ENCODE measurements at places on chromosomes 3 and 15.

GRCh38 chr3:184241447-184242296 lies 7.1 kb downstream of the ALG3 start:
- no peak for DNase-seq

DNA sequence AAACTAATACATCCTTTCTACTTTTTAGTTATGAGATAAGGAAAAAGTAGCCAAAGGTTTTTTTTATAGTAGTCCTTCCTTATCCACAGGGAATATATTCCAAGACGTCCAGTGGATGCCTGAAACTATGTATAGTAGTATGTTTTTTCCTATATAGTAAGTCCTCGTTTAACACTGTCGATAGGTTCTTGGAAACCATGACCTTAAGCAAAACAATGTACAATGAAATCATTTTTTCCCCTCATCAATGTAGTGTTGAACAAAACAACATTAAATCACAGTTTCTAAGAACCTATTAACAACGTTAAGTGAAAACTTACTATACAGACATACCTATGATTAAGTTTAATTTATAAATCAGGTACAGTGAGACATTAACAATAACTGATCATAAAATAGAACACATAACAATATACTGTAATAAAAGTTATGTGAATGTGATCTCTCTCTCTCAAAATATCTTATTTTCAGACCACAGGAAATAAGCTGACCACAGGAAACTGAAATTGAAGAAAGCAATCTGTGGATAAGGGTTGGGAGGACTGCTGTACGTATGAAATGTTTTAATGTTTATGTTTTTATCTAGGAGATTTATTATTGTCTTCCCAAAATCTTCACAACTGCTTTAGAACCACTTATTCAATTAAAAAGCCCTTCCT lies 20.6 kb downstream of the COPS2 start:
- DNase-seq, result no peak

DNA sequence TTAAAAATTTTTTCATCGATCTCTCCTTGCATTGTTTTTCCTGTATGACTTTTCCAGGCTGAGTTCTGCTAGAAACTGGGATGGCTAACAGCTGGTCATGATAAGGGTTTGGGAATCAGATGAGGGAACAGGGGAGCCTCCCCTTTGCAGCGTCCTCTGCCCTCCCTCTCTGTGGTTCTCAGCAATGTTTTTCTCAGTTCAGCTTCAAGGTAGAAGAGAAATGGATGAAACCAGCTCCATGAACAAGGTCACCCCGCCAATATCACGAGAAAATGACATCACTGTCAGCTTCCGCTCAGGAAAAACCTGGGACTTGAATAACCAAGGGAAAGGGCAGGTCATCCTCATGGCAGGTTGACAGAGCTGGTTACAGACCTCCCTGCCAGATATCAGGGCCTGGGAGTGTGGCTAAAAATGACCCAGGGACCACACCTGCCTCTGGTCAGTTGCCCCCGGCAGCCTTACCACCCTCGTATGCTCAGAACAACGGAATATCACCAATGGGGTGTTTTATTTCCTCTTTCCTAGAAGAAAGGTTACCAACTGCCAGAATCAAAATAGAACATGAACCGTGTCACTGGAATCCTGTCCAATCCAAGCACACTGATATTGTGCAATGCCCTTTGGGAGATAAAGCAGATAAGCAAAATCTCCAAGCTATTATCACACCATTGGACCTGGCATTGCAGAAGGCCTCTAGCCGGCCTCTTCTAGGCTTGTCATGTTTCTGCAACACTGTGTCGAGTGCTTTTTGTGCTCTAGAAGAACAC lies 26.1 kb downstream of the LSM3 start:
- no peak for DNase-seq

DNA sequence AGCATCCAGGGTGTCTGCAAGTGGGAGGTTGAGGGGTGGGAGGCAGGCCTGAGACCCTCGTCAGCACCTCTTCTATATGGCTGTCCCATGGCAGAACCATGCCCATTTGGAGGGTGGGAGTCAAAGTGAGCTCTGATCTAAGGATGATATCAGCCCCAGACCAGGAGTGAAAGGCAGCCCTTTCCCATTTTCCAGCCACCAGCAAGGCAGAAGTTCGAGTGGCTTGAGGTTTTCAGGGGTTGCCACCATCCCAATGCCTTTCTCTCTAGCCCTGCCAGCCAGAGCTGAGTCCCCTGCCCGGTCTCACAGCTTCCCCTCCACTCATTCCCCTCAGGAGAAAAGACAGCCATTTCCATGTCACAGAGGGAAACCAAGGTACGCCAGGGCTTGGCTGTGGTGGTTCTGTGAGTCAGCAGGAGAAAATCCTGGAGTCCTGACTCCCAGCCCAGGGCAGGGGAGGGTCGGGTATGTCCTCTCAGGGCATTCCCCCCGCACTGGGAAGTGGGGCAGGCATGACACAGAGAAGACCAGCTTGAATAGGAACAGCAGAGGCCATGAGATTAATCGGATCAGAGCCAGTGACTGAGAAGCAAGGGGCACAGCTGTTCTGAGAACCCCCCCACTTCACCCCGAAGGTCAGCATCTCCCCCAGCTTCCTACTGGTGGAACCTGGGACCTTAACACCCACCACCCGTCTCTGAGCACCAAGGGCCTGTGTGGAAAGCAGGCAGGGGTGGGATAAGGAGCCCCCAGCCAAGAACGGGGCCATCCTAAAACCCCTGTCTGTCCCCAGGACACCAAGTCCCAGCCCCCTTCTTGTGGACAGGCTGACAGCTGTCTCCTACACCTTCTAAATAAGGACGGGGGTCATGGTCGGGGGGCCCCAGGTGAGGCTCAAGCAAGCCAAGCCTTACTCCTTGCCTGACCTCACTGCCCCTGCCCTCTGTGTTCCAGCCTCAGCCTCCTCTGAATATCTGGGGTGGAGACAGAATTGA lies 965 bp upstream of the SLC38A3 start:
- no peak for DNase-seq

DNA sequence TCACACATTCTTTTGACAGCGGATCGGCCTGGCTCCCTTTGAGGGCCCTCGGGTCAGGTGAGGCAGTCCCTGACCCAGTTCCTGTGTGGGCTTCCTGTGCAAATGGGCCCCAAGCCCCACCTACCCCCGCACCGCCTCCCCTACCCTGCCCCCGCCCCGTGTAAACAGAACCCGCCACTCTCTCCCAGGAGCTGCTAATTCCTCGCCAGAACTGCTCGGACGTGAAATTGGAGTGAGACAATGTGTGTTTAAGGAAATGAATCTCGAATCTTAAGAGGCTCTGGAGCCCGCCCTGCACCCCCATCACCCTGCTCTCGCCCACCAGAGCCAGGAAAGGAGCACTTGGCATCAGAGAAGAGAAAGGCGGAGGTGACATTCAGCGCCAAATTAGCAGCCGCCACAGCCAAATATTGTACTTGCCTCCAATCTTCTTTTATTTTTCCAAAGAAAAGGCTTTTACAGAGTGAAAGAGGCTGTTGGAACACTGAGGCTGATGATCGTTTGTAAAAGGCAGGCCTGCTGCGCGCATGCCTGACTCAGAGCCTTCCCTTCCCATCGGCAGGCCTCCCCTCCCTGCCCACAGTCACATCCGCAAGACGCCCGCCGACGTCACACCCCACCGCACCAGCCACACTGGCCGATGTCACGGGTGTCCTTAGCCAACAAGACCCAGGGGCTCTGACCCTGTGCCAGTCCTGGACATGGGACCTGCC lies 53.1 kb downstream of the CACNA2D2 start:
- peak; percentile 35 for DNase-seq

DNA sequence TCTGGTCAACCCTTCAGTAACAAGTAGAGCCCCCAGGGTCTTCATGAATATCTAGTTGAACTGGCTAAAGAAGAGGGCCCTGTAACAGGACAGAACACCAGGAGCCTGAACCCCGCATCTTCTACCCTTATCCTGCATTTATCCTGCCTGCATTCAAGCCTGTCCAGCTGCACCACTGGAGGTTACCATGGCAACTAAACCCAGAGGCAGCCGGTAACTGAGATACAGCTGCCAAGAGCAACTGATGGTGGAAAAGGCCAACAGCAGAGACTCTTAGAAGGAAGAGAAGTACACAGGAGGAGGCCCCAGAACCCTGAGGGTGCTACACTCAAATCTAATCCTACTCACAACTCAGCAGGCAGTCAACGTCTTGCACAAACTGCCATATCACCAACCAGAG lies 3.7 kb upstream of the PRKAR2A start:
- DNase-seq, result no peak

- no peak for DNase-seq
Observed at GRCh38 chr15:54502416-54503075, 524.3 kb downstream of the UNC13C start.

DNA sequence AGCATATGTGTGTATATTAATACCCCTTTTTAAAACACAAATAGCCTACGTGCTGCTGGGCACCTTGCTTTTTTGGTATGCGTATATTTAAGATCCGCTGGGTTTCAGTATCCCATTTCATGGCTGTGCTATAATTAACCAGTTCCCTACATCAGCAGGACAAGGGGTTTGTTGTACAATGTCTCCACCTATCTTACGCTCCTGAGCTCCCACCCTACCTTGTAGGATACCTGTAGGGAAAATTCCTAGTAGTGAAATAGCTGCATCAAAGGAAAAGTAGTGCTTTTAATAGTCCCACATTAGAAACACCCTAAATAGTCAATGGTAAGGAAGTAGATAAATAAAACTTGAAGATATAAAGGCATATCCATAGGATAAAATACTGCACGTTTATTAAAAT lies 1.4 kb downstream of the MAP6D1 start:
- no peak for DNase-seq

- DNase-seq, result no peak
Observed at GRCh38 chr15:62280625-62281024, 115.5 kb upstream of the C2CD4B start.

- DNase-seq, result no peak
Observed at GRCh38 chr3:155554777-155555451, 190.0 kb downstream of the PLCH1 start.

GRCh38 chr3:14124223-14124614 lies 451 bp downstream of the CHCHD4 start:
- DNase-seq, result peak; percentile 31

DNA sequence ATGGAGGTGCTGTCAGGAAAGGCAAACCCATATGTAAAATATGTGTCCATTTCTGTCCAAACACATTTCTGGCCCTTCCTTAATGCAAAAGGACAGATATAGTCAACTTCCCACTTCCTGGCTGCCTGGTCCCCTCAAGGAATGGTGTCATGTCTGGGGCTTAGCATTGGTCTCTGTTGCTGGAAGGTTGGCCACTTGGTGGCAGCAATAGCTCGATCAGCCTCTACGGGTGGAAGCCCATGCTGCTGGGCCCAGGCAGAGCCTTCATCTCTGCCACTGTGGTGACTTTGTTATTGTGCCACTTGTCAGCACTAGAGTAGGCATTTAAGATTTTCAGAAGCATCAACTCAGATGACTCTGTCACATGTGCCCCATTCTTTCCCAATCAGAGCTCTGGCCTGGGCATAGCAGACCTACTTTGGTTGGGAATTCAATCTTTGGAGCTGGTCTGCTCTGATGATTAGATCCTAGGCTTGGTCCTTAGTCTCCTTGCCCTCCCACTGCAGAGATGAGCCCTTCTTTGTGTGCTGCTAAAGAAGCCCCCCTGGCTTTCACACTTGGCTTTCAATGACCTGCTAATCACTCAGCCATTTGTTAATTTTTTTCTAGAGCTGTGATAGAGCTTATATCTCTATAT lies 51.0 kb upstream of the SPSB4 start:
- DNase-seq, result peak; percentile 26

- no peak for DNase-seq
Observed at GRCh38 chr3:159029306-159030026, 227.6 kb downstream of the MFSD1 start.

GRCh38 chr3:20511863-20512505 lies 326.0 kb upstream of the SGO1 start:
- DNase-seq, result no peak

DNA sequence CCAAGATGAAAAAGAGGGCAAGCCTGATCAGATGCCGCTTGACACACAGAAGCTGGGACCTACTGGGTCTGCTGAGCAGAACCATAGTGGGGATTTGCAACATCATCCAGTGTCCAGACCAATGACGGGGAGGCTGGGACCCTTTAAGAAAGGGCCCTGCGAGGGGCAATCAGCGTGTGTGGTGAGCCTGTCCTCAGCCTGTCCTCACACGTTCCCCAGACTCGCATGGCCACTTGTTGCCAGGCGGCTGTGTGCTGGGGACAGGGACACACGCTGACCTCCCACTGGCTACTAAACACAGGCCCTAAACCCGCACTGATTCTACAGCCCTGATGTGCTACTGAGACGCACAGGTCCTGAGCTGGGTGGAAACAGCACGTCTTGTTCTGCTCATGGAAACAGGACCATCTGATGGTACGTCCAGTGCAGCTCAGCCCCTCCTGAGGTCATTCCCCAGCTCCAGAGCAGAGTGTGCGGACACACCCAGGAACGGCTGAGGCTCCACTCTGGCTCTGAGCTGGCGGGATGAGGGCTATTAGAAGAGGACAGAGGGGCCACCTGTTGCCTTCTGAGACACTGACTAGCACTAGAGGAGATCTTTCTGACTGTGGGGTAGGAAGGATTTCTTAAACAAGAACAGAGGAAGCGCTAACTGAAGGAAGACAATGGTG lies 24.4 kb downstream of the PCSK6 start:
- no peak for DNase-seq

Data from NCI-H1092 (cell line).